ENCODE measurements at places on chromosomes 12 and 14.

DNA sequence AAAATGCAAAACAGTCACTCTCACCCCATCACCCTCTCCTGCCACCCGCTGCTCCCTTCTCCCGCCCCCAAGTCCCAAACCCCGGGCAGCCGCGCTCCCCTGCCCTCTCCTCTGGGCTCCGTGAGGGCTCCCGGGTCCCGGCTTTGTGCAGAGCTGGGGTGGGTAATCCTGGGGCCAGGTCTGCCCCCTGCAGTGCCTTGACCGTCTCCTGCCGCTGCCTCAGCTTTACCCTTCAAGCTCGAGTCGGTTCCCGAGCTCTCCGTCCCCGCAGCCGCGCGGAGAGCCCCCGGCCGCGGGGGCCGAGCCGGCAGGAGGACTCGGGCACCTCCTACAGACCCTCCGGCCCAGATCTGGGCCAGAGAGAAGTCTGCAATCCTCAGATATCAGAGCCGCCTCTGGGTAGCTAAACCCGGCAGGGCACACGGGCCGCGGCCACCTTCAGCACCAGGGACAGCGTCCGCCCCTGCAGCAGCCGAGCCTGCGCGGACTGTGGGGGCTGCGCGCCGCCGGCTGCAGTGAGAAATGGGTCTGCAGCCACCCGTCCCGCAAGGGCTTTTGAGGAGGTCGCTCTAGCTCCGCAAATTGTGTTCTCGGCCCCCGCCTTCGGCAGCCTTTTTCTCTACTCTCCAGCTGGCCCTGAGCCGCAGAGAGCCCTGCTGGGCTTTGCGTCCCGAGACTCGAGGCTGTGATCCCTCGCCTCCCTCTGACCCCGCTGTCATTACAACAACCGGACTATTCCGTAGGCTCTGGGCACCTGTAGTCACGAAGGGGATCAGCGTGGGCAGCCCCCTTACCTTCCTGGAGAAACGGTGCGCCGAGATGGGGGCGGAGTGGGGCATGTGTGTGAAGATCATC is 1.2 kb downstream of the PRMT8 start:
- peak; percentile 86 for DNase-seq

DNA sequence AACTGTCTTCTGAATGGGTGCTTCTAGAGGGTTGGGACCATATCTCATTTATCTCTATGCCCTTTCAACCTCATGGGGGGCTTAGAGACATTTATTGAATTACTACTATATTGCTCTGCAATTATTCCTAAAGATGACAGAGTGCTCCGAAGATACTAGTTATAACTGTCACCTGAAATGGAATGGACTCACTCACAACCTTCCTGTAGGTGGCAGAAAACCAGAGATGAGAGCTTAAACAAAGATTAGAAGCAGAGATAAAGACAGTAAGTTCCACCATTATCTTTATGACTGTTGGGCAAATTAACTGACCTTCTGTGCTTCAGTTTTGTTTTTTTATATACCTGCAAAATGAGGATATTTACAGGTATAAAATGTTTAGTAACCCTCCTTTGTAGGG is 31.5 kb upstream of the GTF2A1 start:
- DNase-seq = no peak

GRCh38 chr12:124392667-124393413 is 97.9 kb downstream of the RFLNA start:
- DNase-seq = no peak

GRCh38 chr12:52907092-52907810 is 2.4 kb upstream of the KRT8 start:
- no peak for DNase-seq

DNA sequence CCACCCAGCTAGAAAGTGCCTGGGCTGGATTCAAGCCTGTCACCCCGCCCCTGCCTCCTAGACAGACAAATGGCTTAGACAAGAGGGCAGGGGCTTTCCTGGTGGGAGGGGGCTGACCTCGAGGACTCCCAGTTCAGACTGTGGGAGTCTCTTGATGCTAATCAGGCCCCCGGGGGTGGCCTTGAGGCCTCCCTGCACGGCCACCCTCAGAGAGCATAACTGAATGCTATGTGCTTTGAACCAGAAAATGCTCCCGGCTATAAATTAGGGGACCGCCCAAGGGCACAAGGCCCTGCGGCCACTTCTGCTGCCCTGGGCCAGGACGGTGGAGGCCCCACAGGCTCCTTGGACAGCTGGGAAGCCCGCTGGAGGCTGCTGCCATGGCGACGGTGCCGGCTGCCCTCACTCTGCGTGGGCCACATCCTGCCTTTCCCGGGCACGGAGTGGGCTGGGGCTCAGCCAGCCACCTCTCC is 111.0 kb upstream of the NCOR2 start:
- no peak for DNase-seq

DNA sequence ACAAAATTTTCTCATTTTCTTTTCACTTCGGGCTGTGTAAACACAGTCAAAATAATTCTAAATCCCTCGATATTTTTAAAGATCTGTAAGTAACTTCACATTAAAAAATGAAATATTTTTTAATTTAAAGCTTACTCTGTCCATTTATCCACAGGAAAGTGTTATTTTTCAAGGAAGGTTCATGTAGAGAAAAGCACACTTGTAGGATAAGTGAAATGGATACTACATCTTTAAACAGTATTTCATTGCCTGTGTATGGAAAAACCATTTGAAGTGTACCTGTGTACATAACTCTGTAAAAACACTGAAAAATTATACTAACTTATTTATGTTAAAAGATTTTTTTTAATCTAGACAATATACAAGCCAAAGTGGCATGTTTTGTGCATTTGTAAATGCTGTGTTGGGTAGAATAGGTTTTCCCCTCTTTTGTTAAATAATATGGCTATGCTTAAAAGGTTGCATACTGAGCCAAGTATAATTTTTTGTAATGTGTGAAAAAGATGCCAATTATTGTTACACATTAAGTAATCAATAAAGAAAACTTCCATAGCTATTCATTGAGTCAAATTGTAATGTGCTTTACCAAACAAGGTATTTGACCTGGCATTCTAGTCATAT is 4.8 kb downstream of the CDKN1B start:
- DNase-seq = no peak

DNA sequence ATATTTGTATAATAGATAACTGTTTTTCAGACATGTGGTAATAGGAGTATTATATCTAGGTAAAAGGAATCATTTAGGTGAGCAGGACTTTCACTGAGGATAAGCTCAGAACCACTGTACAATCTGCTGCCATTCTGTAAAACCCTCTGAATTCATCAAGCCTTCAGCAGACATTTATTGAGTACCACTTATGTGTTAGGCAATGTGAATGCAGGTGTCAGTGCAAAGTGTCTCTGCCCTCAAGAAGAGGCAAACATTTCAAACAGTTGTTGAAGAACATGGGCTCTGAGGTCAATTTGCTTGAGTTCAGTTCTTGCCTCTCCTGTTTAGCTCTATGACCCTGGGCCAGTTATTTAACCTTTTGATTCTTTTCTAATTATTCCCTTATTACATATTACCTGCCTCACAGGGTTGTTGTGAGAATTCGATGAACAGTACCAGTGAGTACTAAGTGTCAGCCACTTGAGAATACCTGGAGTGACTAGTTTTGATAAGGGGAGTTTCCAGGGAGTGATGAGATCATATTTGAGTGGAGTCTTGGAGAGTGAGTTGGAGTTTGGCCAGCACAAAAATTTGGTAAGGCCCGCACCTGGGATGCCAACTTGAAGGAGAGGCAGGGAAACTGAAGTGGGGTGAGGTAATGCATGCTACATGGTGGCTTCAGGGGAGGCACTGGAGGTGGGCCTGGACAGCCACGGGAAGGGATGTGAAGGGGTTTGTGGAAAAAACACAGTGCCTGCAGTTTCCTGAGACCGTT is 33.7 kb downstream of the RASSF8 start:
- no peak for DNase-seq

DNA sequence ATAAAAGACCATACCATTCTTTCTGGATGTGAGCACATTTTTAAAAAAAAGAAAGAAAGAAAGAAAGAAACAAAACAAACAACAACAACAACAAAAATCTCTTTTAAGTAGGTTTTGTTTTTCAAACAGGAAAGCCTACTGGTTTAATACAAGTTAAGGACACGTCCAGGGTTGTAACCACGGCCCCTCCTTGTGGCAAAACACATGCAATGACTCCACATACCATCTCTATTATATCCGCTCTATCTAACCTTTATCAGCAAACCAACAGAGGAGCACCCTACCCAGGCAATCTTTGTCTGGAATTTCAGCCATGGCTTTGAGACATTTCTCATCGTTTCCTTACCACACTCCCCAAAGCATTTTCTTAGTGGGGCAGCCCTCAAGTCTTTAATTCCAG is 360.5 kb upstream of the TMPO start:
- no peak for DNase-seq

GRCh38 chr12:74619084-74619483 is 81.4 kb downstream of the ATXN7L3B start:
- no peak for DNase-seq

DNA sequence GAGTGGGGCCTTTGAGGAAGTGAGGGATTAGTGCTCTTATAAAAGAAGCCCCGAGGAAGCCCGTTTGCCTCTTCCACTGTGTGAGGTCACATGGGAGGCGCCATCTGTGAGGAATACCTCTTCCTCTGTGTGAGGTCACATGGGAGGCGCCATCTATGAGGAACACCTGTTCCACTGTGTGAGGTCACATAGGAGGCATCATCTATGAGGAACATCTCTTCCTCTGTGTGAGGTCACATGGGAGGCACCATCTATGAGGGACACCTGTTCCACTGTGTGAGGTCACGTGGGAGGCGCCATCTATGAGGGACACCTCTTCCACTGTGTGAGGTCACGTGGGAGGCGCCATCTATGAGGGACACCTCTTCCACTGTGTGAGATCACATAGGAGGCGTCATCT is 69.7 kb downstream of the SLC24A4 start:
- DNase-seq = no peak

- no peak for DNase-seq
These were observed 3.5 kb downstream of the LPAR5 start for GRCh38 chr12:6632026-6632983.

DNA sequence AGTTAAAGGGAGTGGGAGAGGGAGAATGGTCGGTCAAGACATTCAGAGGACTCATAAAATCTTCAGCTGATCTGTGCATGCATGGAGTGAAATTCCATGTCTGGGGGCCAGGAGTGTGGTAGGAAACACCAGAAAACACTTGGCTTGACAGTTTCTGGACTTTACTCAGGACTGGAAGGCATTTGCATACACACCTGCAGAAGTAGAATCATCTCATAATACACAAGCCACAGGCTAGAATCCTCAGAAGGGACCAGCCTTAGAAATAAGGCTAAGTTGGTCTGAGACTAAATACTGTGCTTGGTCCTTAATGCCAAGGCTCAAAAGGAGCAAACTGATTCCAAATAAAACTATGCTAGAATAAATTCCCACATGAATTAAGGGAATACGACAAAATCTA is 328.1 kb upstream of the KITLG start:
- no peak for DNase-seq

DNA sequence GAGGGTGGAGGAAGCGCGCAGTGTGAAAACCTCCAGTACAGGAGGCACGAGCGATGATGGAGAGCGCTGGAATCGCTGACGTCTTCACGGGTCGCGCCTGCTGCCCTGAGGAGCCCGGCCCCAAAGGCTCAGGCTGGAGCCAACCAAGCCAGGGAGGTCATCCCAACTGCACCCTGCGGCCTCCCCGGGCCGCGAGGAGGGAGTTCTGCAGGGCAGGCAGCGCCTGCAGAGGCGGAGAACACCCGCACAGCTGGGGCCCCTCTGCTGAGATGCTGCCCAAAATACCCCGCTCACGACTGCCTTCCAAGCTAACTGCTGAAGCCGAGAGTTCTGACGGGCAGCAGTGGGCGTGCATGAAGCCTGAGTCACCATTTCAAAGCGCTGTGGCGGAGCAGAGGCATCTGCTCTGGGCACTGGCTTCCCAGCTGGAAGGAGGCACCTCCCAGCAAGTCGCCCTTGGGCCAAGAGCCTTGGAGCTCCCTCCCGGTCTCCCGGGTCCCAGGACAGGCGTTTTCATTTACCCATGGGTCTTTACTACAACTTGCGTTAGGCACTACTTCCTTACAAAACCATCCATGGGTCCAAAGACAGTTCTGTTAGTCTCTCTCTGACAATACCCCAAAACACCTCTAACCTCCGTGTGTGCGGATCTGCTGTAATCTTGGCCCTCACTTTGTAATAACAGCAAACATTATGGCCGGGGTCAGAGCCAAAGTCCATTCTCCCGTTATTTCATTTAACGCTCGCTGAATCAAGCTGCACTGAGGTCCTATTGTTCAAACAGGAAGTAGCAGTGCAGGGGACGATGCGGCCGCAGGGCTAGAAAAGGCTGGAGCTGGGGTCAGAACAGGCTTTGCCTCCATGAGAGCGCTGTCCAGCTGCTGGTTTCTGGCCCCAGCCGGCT is 60.1 kb upstream of the RIMBP2 start:
- peak; percentile 79 for DNase-seq

GRCh38 chr14:104288272-104288671 is 149.9 kb downstream of the KIF26A start:
- DNase-seq = no peak

- no peak for DNase-seq
These were observed 4.0 kb downstream of the KIF26A start for GRCh38 chr14:104142136-104142945.

- DNase-seq = no peak
These were observed 195.4 kb downstream of the KIF26A start for GRCh38 chr14:104333646-104334423.

DNA sequence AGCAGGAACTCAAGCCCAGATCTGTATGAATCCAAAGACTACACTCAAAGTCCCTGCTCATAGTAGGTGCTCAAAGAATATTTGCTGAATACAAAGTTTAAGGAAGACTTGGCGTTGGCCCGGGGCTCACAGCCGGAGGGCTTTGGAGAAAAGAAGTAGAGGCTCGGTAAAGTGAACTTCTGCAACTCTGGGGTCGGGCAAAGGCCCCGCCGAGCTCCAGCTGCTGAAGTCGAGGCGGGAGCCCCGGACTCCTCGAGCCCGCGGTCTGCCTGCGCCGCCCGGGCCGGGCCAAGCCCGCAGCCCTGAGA is 335 bp downstream of the GCN1 start:
- no peak for DNase-seq

- DNase-seq = no peak
These were observed 13.1 kb upstream of the NGB start for GRCh38 chr14:77284066-77284465.

DNA sequence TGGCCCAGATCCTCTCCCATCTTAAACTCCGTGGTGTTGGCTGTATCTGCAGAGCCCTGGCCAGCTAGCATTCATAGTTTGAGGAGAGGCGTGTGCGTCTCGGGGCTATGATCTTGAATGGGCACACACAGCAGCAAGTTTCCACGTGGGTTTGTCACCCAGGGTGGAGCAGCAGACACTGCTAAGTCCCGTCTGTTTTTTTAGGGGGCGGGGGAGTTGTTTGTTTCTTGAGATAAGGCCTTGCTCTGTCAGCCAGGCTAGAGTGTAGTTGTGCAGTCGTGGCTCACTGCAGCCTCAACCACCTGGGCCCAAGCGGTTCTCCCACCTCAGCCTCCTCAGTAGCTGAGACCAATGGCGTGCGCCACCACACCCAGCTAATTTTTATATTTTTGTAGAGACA is 20.1 kb upstream of the TEX22 start:
- DNase-seq = no peak

DNA sequence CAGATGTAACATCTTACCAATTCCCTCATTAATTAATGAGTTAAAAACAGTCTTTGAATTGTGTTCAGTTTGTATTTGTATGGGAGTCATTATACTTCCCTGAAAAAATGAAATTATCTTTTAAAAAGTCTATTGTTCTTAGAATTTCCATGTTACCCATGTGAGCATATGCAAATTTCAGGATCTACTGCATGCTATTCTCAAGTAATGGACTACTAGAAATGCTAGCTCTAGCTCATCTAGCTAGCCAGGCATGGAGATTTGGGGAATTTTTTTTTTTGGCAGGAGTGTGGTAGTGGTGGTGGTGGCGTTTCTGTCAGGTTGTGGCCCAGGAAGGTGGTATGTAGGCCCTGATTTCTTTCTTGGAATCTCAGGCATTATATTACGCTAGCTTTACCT is 218.4 kb downstream of the AEBP2 start:
- DNase-seq = no peak

Data from 8988T (cell line).